ENCODE measurements at places on chromosomes 1 and 21. TPM values are rescaled to one million over a fixed set of nuclear protein-coding genes. Genes with fewer than 3 reads are reported as not detected.

Gene ATAD3A
- total RNA-seq = 92.3 TPM

DNA sequence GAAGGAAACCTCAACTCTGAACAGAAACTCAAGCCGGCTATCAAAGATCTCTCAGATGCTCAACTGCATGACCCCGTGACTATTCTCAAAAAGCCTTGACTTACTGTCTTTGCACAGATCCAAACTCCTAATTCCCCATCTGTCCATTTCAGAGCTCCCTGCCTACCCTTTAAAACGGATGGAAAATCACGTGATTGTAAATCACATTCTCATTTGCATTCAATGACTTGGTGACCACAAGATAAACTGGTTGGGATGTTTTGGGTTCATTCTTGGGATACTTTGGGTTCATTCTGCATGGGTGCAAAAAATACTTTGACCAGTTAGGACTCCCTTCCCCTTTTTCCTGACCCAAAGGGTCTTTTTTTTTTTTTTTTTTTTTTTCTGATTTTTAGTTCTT is 41.3 kb upstream of the RUNX1 start:
- DNase-seq = no peak

GRCh38 chr1:245878585-245878984 is 628.5 kb downstream of the SMYD3 start:
- no peak for DNase-seq

Gene IL12RB2
- total RNA-seq = 0.22 TPM

Gene DNM3
- 3.1 TPM for total RNA-seq

Gene KRTAP7-1
- not detected for total RNA-seq

GRCh38 chr1:206967096-206967849 is 3.0 kb downstream of the FCAMR start:
- DNase-seq = no peak

- DNase-seq = no peak
Observed at GRCh38 chr1:231419738-231420298, 2.3 kb downstream of the EGLN1 start.

Gene MCOLN2
- 11.3 TPM for total RNA-seq

Measured in HCT116 (cell line).